Stimulated activated CD8-positive, alpha-beta memory T cell treated with anti-CD3 and anti-CD28 coated beads, Interleukin-4, amount 100 ng/mL, for 1 hour (primary cell): ENCODE measurements at places on chromosomes 6 and 20.

- DNase-seq: no peak
These were observed 202.3 kb downstream of the GMDS start for GRCh38 chr6:2042956-2043648.

- no peak for DNase-seq
These were observed 46.1 kb upstream of the ARFGEF2 start for GRCh38 chr20:48875233-48875913.

GRCh38 chr20:32623667-32624157, 38.6 kb upstream of the NOL4L start:
- DNase-seq: no peak

GRCh38 chr6:116409756-116410155, 39.0 kb downstream of the DSE start:
- DNase-seq: no peak

GRCh38 chr20:52473186-52473585, 281.6 kb upstream of the ZFP64 start:
- no peak for DNase-seq

GRCh38 chr6:10393544-10394225, 21.2 kb downstream of the TFAP2A start:
- no peak for DNase-seq

GRCh38 chr6:148398244-148398643, 55.6 kb downstream of the SASH1 start:
- DNase-seq: no peak

GRCh38 chr6:2959909-2960719, 11.3 kb downstream of the SERPINB6 start:
- DNase-seq: no peak

DNA sequence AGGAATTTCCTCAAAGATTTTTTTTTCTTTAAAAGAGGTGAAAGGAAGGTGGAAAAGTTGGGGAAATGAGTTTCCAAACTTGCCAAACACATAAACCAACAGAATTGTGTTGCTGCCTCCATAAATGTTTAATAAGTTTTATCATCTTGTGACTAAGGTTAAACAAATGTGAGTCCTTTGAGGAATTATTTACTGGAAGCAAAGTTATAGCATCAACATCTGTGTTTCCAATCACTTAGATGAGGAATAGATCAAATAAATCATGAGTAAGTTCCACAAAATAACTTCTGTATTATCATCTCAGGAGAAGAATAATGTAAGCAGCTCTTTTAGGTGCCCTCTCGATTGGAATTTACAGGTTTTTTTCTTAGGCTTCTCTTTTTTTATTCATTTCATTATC, 20.5 kb downstream of the TSHZ2 start:
- DNase-seq: no peak

- no peak for DNase-seq
These were observed 712.9 kb upstream of the MAP3K7 start for GRCh38 chr6:91299544-91300491.
